ENCODE measurements at places on chromosomes 5 and 9.
A peak's percentile ranks its signal among the peaks of the same experiment; 100 is the strongest.

DNA sequence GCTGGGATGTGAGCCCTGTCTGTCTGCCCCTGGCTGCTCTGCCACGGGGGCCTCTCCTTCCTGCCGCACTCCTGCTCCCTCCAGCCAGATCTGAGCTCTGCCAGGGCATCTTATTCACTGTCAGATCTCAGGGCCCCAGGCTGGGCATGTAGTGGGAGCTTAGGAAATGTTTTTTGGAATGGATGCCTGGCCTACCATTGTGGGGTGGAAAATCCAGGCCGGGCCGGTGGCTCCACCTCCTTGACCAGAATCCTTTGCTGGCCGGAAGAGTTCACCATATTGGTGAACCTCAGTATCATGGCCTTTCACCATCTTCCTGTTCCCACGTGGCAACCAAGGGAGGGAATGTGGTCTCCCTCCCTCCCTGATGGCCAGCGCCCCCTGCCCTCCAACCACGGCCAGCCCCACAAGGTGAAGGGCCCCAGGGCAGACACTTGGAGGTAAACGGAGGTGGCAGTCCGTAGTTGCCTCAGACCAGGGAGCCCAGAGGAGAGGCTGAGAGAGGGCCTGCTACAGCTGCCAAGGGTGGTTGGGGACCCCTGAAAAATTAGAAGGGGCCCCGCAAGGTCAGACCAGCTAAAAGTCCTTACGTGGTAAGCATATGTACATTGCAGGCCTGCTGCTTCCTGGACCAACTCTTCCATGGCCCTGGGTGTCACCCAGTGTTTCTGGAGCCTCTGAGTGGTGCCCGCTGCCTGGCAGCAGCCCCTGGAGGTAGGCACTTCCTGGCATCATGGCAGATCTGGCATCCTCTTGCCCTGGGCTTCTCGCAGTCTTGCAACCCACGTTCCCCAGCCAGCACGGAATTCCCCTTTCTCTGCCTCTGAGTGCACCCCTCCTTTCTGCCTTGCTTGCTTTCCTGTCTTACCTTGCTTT lies 153.3 kb downstream of the RGS3 start:
- no peak for DNase-seq

GRCh38 chr5:159049844-159050315 lies 49.8 kb downstream of the EBF1 start:
- DNase-seq: no peak

DNA sequence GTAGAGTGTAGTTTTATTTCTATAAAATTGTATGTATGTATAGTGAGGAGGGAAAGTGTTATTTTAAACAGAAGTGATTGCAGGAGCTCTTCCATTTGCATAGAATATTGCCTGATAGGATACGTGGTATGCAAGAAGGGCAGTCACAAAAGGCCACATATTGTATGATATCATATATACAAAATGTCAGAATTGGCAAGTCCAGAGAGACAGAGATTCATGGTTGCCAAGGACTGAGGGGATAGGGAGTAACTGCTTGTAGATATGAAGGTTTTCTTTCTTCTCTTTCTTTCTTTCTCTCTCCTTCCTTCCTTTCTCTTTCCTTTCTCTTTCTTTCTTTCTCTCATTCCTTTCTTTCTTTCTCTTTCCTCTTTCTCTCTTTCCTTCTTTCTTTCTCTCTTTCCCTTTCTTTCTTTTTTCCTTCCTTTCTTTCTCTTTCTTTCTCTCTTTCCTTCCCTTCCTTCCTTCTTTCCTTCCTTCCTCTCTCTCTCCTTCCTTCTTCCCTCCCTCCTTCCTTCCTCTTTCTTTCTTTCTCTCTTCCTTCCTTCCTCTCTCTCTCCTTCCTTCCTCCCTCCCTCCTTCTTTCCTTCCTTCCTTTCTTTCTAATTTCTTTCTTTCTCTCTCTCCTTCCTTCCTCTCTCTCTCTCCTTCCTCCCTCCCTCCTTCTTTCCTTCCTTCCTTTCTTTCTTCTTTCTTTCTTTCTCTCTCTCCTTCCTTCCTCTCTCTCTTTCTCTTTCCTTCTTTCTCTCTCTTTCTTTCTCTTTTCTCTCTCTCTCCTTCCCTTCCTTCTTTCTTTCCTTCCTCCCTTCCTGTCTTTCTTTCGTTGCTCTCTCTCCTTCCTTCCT lies 24.5 kb upstream of the WDR38 start:
- DNase-seq: no peak

DNA sequence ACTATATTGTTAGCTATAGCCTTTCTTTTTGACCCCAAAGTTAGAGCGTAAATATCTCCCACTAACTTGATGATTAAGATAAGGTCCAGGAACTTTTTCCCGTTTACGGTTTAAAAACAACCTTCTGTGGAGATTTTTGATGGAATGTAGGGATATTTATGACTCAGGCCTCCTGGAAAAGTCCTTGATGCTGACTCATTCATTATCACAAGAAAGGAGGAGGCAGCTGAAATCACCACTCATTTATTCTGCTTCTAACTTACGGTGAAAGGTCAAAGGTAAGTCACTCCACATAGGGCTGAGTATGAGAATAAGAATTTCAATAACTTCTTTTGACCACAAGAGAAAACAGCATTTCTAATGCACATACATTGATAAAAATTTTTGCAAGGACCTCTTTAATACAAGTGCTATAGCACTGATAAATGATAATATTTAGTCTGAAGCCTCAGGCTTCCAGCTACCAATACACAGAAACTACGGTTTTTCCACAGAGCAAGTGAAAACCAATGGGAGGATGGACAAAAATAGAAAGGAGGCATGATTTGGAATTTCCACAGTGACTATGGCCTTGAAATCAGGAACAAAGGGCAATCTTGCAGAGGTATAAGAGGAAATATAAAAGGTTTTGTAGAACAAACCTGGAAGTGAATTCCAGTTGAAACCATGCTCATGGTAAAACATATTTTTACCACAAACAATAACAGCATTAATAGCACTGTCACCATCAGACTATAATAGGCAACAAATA lies 146.5 kb downstream of the PPP2R2B start:
- DNase-seq: peak; percentile 94

DNA sequence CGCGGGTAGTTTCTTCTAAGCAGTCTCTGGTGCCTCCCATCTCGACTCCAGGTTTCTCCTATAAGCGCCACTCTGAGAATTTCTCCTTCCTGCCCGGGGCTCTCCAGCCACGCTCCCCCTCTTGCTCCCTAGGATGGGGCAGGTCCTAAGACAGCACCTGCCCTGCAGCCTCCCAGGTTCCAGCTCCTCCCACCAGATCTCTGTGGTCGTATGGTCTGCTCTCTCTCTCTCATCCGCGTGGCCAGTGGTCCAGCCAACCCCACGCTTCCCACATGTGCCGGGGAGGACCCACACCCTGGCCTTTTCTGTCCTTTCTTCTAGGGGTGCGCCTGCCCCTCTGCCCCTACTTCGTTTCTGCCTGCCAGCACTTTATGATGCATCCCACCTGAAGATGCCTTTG lies 40.5 kb downstream of the MVB12B start:
- DNase-seq: no peak

GRCh38 chr5:54212331-54212730 lies 98.0 kb downstream of the ARL15 start:
- DNase-seq: no peak

- DNase-seq: no peak
Measured at GRCh38 chr9:90770182-90770738, 31.4 kb upstream of the SYK start.

GRCh38 chr5:57862942-57863341 lies 380.3 kb upstream of the ACTBL2 start:
- DNase-seq: no peak

GRCh38 chr5:168935183-168935582 lies 356.0 kb upstream of the PANK3 start:
- DNase-seq: no peak

DNA sequence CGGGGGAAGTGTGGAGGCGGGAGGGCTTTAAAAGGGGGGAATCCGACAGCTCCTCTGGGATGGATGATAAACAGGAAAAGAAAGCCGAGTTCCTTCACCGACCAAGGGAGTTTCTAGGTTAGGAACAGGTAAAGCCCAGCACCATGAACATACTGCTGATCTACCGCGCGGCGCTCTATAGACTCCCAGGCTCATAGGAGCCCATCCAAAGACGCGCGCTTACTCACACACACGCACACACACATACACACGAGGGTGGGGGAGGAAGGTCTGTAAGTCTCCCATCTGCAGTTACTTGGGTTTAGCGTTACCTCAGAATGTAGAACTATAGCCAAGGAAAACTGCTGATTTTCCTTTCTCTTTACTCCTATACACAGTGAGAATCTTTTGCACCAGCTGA lies 2.6 kb upstream of the GABRB2 start:
- no peak for DNase-seq

DNA sequence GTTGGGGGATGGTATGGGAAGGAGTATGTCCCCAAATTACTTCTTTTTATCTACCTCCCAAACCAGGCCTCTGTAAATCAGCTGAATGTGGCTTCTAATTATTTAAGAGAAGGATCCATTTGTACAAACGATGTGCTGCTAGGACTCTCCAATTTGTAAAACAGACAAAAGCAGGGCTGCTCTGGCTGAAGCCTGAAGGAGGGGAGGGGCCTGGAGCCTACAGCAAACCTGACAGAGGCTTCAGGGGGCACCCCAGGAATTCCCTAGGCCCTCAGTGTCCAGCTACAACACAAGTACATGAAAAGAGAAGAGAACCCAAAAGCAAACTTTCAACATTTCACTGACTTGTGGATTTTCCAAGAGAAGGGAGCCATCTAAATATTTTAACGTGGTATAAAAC lies 939.4 kb upstream of the DMAC1 start:
- no peak for DNase-seq

DNA sequence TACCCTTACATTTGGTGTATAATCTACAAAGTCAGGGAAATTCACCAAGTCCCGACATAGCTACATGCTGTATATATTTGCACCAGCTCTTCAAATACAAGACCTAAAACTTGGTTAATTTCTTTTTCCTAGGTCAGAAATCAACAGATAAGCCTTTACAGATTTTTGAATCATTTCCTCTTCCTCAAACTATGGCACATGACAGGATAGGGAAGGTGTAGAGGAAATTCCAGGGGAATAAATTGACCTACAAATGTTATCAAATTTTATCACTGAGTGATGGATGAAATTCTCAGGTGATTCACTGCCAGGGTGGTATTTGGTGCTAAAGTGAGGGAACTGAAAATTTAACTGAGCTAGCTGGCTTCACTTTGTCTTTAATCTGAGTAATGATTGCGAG lies 360.0 kb downstream of the BNC2 start:
- DNase-seq: no peak

DNA sequence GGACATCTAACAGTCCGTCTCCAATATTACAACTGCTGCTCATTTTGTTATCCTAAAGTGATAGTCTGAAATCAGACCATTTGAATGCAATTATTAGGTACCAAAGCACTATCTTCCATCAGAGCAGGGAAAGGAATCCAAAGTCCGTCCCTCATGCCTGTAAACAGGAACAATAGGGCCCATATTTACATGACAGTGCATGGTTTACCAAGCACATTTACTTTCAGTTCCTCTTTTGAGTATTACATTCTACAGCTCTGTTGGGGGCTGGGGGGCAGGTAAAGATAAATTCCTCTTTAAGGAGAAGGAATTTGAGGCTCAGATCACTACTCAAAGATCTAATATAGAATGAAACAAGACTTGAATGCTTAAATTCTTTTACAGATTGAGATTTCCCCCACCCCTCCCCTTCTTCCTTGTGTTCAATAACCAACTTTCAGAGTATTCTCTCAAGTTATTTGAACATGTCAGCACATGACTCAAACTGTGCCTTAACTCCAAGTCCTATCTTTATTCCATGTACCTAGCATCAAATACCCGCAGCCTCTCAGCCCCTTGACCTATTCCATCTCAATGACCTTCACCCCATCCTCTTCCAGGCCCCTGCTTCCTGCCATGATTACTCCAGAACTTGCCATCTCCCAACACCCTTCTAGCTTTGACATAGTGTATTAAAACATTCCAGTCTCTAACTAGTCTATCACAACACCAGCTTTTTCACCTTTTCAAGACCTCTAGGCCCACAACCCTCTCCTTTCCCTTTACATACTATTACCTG lies 71.0 kb downstream of the BRINP1 start:
- no peak for DNase-seq

- no peak for DNase-seq
Measured at GRCh38 chr9:15423231-15423985, 732 bp downstream of the SNAPC3 start.

DNA sequence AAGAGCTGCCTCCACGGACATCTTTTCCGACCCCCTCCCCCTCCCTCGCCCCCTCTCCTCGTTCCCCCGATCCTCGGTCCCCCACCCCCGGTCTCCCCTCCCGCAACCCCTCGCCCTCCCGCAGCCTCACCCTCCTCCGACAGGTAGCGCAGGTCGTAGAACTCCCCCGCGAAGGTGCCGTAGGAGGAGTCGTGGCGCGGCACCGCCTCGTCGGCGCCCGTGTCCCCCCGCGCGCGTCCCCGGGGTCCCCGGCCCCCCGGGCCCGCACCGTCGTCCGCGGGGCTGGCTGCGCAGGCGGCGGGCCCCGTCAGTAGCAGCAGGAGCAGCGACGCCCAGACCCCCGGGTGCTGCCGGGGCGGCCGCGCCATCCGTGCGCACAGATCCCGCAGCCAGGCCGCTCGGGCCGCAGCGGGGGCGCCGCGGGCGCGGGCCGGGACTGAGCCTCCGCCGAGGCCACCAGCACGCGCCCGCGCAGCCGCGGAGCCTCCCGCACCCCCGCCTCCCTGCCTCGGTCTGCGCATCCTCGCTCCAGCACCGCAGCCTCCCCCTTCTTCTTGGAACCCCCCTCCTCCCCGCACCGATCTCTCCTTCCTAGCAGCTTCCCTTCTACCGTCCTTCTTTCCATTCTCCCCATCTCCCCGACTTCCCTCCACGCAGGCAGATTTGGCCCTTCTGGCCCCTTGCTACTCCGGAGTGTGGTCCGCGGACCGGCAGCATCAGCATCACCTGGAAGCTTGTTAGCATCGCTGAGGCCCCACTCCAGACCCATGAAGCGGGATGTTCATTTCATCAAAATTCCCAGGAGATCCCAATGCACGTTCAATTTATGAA lies at the start of gene FRRS1L:
FRRS1L (minus strand) TSS at position 479 of the 831 bp plus-strand sequence; CDS start at position 368, 111 bp downstream.
- DNase-seq: no peak

DNA sequence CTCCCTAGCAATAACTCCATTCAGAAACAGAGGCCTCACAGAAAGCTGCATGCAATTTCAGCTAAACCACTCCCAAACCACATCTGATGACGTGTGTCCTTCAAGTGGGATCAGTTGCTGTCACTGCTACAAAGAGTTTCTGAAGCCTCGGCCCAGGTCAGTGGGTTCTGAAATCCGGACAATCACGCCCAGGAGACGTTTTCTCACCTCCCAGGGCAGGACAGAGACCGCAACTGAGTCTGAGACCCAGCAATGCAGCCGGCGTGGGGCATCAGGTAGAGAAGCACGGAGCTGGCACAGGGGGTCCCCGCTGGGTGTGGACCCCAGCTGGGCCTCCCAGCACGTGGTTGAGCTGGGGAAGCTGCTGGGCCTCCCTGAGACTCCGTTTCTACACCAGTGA lies 2.6 kb upstream of the UBE2QL1 start:
- DNase-seq: no peak

GRCh38 chr9:71249729-71250317 lies 128.4 kb upstream of the TRPM3 start:
- DNase-seq: peak; percentile 49
